T-helper 2 cell (primary cell): ENCODE measurements at places on chromosomes 13 and 19.

- no peak for DNase-seq
These were observed 515.0 kb downstream of the TBC1D4 start for GRCh38 chr13:74966814-74967424.

- DNase-seq, result no peak
These were observed 1.1 kb upstream of the SSBP4 start for GRCh38 chr19:18418029-18418482.

GRCh38 chr19:37719111-37719926 is at the start of gene ZNF607:
TSS of gene ZNF607 (minus strand) at chr19:37719761. CDS start at chr19:37711618, 8,143 bp downstream.
- peak; percentile 75 for DNase-seq

- no peak for DNase-seq
These were observed 41.2 kb downstream of the ZIC2 start for GRCh38 chr13:100022798-100023197.

GRCh38 chr13:74243637-74244526 is 109.7 kb upstream of the KLF12 start:
- no peak for DNase-seq
